ENCODE measurements at places on chromosomes 1 and 21.

DNA sequence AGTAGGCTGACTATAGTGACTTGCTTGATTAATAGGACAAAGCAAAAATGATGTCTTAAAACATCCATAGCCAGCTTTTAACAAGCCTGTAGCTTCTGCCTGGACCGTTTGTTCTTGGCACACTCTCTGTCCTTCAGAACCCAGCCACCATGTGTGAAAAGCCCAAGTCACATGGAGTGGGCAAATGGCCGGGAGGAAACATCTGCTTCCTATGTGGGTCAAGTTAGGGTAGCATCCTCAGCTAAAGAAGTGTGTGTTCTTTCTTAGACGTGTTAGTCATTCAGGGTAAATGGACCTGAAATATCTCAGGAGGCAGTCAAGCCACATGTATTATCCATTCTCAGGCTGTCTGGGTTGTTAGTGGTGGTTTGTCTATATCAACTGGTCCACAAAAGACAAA is 23.4 kb downstream of the RD3 start:
- DNase-seq, result no peak

- no peak for DNase-seq
Observed at GRCh38 chr1:44619261-44619900, 54.9 kb downstream of the TMEM53 start.

DNA sequence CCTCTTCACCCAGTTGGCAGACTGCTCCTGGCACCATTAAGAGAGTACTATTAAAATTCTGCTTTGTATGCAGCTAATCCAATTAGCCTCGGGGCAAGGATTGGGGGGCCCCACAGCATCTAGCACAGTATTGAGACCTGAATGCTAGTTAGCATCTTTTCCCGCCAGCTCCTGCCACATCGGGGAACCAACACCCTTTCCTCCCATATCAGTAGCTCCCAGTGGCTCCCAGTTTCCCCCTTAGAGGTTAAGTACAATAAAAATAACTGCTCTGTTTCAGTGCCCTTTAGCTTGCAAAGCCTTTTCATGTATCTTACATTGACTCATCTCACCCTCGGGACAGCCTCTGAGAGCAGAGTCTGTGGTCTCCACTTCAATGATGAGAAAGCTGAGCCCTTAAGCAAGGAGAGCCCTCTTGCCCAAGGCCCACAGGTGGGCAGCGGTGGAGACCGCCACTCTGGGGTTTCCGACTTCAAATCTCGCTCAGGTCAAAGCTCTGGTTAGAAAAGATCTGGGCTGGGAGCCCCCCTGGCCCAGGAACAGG is 4.2 kb upstream of the PMVK start:
- DNase-seq, result no peak

- DNase-seq, result no peak
Observed at GRCh38 chr21:28138272-28138671, 854.4 kb downstream of the LTN1 start.

GRCh38 chr1:180193141-180194047 is 36.7 kb upstream of the LHX4 start:
- no peak for DNase-seq

- no peak for DNase-seq
Observed at GRCh38 chr1:1091344-1092148, 17.4 kb upstream of the RNF223 start.

- no peak for DNase-seq
Observed at GRCh38 chr1:54766726-54767125, 2.4 kb upstream of the PARS2 start.

GRCh38 chr1:162040657-162041056 is 17.0 kb upstream of the OLFML2B start:
- no peak for DNase-seq

- no peak for DNase-seq
Observed at GRCh38 chr21:34076835-34077234, 3.5 kb downstream of the MRPS6 start.

DNA sequence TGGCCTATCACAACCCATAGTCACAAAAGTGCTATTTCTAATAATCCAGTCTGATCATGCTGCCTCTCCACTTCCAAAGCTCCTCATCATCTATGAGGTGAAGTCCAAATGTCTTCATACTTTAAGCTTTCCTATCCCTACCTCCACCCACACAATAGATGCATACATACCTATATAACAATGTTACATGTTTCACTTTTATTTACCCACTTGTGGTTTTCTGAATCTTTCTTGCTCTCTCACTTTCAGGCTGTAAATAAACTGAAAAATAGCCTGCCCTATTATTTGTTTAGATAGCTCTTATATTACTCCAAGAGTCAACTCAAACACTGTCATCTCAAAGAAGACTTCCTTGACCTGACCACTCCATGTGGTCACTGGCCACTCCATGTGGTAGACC is 406.8 kb upstream of the BEND5 start:
- no peak for DNase-seq

- DNase-seq, result no peak
Observed at GRCh38 chr21:35502821-35503220, 453.7 kb upstream of the RUNX1 start.

- no peak for DNase-seq
Observed at GRCh38 chr1:206826394-206826793, 39.0 kb upstream of the IL20 start.

DNA sequence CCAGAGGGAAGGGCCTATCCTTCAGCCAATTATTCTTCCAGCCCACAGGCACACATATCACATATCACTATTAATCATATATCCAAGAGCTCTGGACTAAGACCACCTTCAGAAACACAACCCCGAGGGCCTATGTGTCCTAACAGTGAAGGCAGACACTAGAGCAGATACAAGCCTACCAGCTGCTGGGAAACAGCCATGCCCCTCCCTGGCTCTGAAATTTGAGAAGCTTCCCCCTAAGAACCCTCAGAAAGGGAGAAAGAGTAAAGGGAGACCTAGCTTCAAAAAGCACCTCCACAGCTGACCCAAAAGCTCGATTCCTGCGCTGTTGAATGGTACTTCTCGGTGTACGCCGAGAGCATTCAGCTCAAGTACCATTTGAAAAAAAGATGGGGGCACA is 17.4 kb downstream of the CNN3 start:
- no peak for DNase-seq

DNA sequence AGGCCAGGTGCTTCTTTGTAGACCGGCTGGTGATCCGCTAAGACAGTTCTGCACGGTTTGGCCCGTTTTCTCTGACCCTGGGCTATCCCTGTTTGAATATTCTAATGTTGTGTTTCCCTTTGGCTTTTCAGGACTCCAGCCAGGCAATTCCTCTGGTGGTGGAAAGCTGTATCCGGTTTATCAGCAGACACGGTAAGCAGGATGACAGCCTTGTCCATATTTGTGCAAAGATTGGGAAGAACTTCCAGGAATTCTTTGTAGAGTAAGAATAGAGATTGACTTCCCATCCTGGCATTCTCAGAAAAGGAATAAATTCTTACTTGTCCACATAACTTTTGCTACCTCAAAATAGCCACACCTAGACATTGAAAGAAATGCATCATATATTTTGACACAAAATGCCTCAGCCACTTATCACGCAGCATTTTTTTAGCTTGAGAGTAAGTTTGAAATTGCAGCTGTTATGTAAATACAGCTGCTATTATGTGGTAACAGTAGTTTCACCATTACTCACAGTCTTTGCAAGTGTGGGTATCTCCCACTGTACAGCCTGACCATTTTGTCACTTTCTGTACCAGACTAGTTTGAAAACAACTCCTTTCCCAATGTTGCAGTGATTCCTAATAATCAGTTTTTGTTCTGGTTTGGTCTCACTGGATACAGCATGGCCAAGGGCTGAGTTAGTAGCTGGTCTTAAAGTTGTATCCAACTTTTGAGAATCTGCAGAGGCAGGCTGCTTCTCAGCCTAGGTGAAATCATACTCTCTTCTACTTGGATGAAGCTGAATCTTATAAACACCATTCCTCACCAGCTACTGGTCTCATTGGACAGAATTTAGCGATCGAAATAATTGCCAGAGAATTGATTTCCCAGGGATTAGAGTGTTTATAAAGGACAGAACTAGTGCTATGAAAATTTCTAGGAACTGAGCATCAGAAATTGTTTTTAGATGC is 40.0 kb upstream of the IKBKE start:
- no peak for DNase-seq

GRCh38 chr1:63955370-63956145 is 181.7 kb downstream of the ROR1 start:
- DNase-seq, result no peak

DNA sequence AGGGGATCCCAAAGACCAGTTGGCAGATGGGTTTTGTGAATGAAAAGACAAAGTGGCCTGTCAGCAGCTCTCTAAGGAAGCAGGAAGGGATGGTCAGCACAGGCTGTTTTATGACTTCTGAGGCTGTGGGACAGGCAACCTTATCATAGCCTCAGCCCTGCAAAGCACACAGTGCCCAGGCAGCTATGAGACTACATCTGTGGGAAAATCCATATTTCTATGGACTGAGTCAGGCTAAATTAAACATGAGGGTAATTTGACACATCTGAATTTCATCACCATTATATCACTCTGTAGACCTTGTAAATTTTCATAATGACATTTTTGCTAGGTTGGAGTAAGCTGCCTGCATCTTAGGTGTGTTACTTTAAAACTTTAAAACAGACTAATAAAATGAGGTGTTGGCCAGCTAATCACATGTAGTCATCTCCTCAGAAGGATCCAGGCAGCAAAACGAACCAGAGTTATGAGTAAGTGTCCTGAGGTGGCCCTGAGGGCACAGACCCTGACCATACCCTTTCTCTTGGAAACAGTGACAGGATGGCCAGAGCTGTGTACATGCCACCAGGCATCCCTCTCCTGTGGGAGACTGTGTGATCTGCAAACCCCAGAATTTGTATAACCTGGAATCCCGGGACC is 14.6 kb downstream of the NGF start:
- no peak for DNase-seq

GRCh38 chr21:38241029-38241740 is 15.6 kb upstream of the KCNJ15 start:
- no peak for DNase-seq

DNA sequence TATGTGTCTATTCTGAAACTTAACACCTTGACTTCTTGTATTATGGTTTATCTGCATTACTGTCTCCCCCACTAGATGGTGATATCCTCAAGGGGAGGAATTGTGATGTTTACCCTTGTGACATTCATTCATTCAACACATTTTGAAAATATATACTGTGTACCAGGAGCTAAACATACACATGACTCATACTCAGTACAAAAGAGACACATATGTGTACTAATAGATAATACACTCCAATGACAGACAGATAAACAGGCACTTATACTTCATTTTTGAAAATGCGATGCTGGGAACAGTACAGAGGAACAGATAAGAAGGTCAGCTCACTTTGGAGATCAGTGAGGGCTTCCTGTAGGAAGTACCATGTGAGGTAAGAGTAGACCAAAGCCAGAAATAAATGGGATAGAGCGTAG is 8.9 kb upstream of the RAB3GAP2 start:
- no peak for DNase-seq

- DNase-seq, result no peak
Observed at GRCh38 chr1:198628067-198628455, 10.8 kb upstream of the PTPRC start.

DNA sequence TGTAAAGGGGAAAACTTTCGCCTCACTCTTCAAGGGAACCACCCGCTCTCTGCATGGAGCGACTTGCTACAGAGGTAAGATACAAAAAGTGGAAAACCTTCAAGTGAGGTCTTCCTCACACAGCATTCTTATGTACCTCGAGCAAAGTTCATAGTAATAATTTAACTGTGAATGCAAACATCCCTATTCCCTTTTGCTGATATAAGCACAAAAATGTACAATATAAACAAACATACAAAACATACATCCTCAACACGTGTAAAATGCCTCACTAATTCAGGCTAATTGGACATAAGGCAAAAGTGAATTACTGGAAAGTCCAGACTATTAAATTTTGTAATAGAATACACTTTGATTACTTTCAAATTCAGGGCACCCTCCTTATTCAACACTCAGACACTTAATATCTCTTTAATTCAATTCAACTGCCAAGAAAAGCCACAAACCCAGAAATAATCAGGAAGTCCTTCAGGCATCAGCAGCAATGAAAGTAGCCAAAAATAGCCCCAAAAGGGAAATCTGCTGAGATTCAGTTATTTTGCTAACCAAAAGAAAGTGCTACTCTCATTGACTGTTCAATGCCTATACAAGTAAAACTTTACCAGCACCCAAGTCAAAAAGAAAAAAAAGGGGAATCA is 15.2 kb upstream of the LMX1A start:
- no peak for DNase-seq

- no peak for DNase-seq
Observed at GRCh38 chr1:93552741-93553455, 105.0 kb downstream of the FNBP1L start.

DNA sequence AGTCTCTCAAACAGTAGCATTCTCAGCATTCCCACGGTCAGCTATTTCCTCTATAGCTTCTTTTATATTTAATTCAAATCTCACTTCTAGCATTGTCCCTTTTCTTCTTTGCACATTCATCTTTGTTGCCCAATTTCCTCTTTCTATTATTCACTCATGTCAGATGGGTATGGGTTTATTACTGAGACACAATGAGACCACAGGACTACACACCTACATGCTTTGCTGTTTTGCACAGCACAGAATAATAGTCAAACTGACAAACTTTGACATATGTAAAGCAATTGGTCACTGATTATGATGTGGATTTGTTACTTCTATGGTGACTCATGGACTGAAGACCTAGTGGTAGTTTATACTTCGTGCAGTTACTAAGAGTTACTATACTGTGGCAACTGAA is 5.8 kb upstream of the CD1C start:
- no peak for DNase-seq

GRCh38 chr1:205811660-205812059 is 1.3 kb downstream of the SLC41A1 start:
- no peak for DNase-seq

DNA sequence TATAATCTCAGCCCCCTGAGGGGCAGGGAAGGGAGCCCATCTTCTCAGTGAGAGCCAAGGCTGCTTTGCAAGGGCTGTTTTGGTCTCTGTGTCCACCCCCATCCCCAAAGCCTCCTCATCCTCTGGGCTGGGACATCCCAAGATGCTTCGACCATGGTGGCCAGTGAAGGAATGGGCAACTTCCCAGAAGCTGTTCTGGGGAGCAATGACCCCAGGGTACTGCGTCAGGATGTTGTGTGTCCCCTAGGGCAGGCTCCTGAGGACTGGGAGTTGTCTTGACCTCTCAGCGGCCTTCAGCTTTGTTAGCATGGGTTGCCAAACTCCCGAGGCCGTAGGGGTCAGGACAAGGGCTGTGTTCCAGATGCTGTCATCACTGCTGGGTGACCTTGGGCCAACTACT is 238.4 kb upstream of the POU3F1 start:
- DNase-seq, result no peak

Measured in T-helper 22 cell (primary cell).